ENCODE measurements at places on chromosomes 6 and 20.

GRCh38 chr20:43514648-43514999, 7.1 kb downstream of the L3MBTL1 start:
- DNase-seq: no peak

GRCh38 chr6:85460921-85461797, 11.3 kb downstream of the NT5E start:
- DNase-seq: no peak

DNA sequence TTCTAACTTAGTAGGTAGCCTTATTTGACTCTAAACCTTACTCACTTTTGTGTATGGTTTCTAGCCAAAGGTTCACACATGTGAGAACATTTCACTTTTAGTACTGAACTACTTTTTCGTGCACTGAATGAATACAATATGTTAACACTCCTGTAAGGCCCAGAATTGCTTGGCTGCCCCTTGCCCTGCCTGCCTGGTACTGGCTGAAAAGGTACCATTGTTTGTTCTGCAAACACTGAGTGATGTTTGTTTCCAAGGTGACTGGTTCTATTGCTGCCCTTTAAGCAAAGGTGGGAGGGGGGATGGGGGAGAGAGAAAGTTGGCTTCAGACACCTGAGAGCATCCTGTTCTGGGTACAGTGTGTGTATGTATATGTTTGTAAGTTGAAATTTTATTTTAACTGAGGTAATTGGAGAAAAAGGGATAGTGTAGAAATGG, 31.2 kb downstream of the RREB1 start:
- no peak for DNase-seq

- no peak for DNase-seq
Observed at GRCh38 chr6:87628424-87628823, 38.5 kb downstream of the ORC3 start.

DNA sequence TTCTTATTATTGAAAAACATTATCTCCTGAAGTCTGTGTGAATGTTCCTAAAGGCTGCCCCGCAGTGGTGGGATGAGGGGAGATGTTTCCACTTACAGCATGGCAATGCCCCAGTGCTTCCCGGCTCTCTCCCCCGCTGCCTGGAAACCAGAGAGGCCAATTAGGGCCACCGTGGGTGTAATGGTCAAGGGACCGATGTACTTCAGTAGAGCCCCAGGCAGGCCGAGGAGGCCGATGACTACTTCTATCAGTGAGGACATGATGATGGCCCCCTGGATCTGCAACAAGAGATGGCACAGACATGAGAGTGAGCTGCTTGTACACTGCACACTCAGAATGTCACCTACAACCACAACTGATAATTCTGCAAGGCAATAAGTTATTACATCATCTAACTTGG, 117.8 kb downstream of the SLC23A2 start:
- DNase-seq: no peak

DNA sequence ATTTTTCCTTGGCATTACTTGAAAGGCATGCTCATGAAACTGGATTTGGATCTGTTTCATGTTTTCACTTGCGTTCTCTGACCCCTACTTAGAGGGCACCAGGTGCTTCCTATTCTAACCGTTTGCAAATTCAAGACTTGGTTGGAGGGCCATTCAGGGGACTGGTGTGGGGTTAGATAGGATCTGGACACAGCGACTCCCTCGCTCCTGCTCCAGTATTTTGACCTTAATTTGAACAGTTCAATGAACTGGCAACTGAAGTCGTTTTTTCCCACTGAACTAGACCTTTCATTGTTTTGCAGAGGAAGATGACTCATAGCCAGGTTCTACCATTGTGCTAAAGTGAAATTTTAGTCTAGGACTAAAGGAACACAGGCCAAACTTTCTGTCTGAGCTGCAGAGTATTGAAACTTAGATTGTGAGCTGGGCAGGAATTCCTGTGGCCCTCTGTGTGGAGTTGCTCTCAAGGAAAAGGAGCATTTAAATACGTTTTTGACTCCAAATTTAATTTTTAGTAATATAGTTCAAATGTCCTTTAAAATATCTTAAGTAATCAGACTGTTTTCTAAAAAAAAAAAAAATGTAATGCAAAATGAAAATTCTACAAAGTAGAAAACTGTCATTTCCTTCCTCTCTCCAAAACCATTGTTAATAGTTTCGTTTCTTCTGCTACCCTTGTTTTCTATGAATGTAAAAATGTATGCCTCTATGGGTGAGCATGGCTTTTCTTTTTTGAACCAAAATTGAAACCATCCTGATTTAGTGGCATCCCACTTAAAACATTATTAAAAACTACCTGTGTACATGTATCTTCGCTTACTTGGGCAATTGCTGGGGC, 64.8 kb downstream of the UTRN start:
- DNase-seq: no peak

- DNase-seq: no peak
Observed at GRCh38 chr6:133034509-133035206, 206.5 kb upstream of the EYA4 start.

DNA sequence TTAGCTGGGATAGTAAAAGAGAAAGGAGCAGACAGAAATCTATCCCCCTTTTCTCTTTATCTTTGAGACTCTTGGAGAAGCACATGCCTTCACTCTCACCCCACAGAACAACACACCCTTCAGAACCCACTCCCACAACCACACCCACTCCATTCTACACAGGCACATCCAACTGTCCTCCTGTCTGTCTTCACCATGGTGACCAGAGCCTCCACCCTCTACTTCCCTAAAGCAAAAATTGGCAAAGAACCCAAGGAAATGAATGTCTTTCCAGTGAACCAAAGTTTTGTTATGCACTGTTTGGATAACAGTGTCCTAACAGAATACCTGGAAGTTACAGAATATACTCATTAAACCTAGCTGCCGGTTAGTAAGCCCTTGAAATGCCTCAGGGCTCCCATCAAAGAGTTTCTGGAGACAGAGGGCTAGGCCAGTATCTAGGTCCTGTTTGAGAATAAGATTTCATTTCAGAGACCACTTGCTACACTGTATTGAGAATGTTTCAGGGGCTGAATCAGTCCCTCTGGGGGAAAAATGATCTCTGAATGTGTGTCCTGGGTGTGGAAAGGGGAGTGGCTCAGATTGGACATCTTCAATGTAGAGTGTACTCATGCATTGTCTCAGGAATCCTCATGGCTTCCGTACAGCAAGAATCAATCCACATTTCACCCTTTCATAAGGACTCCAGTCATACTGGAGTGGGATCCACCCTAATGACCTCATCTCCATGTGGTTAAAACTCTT, 101.1 kb downstream of the LY86 start:
- no peak for DNase-seq

GRCh38 chr6:26363882-26364701, 906 bp upstream of the BTN3A2 start:
- DNase-seq: no peak

Data from cerebellar nuclear complex (tissue), 1 donor.